ENCODE measurements at places on chromosomes 13 and 19.
A peak's percentile ranks its signal among the peaks of the same experiment; 100 is the strongest.

- peak; percentile 14 for DNase-seq
These were observed 13.2 kb upstream of the LHFPL6 start for GRCh38 chr13:39616087-39616694.

- DNase-seq = no peak
These were observed 325.1 kb downstream of the SLC7A1 start for GRCh38 chr13:29270271-29270985.

DNA sequence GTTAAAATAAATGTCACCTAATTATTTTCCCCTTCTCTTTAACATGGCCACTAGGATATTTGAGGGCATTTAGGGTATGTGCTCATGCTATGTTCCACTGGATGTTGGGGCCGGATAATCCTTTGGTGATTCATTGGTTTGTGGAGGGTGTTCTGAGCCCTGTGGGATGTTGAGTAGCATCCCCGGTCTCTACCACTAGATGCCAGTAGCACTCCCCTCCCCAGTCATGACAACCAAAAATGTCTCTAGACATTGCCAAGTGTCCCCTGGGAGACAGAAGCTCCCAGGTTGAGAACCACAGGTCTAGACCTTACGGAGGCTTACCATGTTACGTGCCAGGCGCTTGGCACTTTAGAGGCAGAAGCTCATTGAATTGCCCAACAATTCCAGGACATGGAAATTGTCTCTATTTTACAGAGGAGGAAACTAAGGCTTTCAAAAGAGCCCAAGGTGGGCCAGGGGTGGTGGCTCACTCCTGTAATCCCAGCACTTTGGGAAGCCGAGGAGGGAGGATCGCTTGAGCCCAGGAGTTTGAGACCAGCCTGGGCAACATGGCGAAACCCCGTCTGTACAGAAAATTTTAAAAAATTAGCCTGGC is 14.1 kb downstream of the SHANK1 start:
- DNase-seq = no peak

- no peak for DNase-seq
These were observed 684.8 kb downstream of the DIAPH3 start for GRCh38 chr13:59478908-59479307.

DNA sequence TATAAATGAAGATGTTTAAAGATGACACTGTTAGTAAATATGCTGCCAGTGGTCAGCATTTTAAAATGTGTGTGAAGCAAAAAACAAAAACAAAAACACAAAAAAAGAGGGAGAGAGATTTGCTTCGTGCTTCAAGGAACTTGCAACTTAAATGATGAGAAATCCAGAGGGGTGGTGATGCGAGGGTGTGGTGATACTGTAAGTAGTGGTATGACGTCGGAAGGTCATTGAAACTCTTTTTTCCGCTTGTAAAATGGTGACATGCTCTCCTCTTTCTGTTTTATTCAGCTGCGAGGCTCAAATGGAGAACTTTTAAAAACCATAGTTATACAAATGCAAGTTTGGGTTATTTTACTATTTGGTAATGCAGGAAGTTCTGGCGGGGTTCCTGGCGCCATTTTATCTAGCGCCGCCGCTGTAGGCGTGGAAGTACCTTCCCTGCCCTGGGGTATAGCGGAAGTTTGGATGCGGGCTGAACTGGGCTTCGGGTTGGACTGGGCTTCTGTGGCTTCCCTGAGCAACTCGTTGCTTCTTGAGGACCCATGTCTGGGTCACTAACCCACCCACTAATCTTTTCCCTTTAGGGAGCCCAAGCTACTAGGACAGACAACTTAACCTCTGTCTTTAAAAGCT is 34.8 kb downstream of the DGKH start:
- no peak for DNase-seq

GRCh38 chr13:91355826-91356710 is 8.6 kb downstream of the MIR17HG start:
- DNase-seq = no peak

GRCh38 chr13:95620030-95620824 is 24.3 kb downstream of the DZIP1 start:
- DNase-seq = no peak

DNA sequence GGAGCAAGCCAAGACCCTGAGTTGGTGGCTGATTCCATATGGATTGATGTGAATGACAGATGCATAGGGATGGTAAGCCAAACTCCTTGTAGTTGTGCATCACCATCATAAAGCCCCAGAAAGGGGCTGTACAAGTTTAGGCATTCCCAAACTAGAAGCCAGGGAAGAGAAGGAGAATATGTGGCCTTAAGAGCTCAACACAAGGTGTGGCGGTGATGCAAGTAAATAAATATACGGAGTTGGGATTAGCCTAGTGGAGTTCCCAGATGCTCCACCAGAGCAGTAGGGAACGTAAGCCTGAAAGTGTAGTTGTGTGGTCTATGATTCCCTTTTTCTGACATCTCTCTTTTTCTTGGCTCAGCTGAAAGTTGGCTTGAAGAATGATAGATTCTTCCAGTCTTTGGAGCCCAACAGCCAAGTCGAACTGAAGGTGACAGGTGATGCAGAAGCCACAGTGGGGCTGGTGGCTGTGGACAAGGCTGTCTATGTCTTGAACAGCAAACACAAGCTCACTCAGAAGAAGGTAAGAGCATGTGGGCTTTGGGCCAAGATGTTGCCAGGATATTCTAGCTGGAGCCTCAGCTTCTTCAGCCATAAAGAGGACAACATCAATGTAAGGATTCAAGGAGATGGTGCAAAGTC is 30.1 kb downstream of the RDH8 start:
- DNase-seq = no peak

DNA sequence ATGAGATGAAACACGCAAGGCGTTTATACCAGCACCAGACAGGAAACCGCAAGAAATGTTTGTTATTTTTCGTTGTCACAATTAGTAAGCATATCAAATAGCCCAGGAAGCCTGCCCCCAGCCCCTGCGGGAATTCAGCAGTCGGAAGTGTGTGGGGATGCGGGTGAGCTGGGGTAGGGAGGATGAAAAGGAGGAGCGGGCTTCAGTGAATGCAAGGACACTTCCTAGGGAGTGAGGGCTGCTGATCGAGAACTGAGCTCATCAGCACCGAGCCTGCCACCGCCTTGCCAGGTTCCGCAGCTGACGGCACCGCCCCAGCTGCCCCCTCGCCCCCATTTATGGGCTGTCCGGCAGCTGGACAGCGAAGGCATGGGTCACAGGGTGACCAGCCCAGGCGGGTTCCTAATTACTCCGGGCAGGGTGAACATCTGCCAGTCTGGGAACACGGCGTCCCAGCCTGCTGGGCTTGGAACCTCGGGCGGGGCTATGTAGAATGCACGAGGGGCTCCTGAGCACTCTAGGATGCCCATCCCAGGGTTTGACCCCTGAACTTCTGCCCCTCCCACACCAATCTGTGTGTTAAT is 1.6 kb upstream of the BEST2 start:
- DNase-seq = no peak

All from activated CD4-positive, alpha-beta T cell treated with anti-CD3 and anti-CD28 coated beads, Interleukin-2, amount 50 U/mL, for 1 hour (primary cell).